Small intestine (tissue), 16 donors: ENCODE measurements at places on chromosomes 3 and 15. TPM values are rescaled to one million over a fixed set of nuclear protein-coding genes. Genes with fewer than 3 reads are reported as not detected.

Gene RASGRP1
- 0.45 TPM for polyA plus RNA-seq

Gene SERPINI2
- polyA plus RNA-seq: 11.4 TPM

Gene POTEB2
- not detected for polyA plus RNA-seq

Gene ZNF662
- polyA plus RNA-seq: 1.5 TPM

Gene PGBD4
- 0.27 TPM for polyA plus RNA-seq

Gene DOCK3
- polyA plus RNA-seq: not detected

Gene RAD18
- 6.2 TPM for polyA plus RNA-seq

Gene GHSR
- not detected for polyA plus RNA-seq

Gene GOLGA6B
- not detected for polyA plus RNA-seq

Gene PROK2
- polyA plus RNA-seq: not detected

Gene SSUH2
- polyA plus RNA-seq: 45.2 TPM
